ENCODE measurements at places on chromosomes 1 and 21. TPM values are rescaled to one million over a fixed set of nuclear protein-coding genes. Genes with fewer than 3 reads are reported as not detected.

Gene LINGO4
- not detected for total RNA-seq

Gene IGSF21
- total RNA-seq, result not detected

Gene AIRE
- not detected for total RNA-seq

Gene CFAP74
- total RNA-seq, result not detected

Gene XCL1
- not detected for total RNA-seq

Gene RPTN
- 0.09 TPM for total RNA-seq

Gene PHC2
- 113 TPM for total RNA-seq
